GM23248 (cell line): ENCODE measurements at places on chromosomes 3 and 15. TPM values are rescaled to one million over a fixed set of nuclear protein-coding genes. Genes with fewer than 3 reads are reported as not detected.

The GOLGA8G gene
- polyA plus RNA-seq = not detected in 2 replicates

The LRRC58 gene
- 12.9 and 13.1 TPM in 2 replicates for polyA plus RNA-seq

The RBP2 gene
- polyA plus RNA-seq = not detected in 2 replicates

GRCh38 chr3:67564008-67564407, 90.4 kb downstream of the SUCLG2 start:
- DNase-seq = no peak

DNA sequence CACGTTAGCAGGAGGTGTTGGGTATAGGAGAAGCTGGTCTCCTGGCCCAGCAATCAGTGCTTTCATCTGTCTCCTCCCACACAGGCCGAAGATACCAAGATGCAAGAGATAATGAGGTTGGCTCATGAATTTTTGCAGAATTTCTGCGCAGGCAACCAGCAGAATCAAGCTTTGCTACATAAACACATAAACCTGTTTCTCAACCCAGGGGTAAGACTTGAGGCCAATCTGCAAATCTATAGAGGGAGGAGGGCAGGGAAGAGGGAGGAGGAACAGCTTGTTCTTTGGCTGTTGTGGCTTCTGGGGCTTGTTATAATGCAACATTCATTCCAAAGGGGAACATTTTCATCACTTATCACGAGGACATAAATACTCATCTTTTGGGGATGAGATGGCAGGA, 195.3 kb downstream of the ITPR1 start:
- no peak for DNase-seq

- DNase-seq = no peak
Measured at GRCh38 chr3:160471892-160472291, 22.3 kb upstream of the TRIM59 start.
